Inflammatory macrophage treated with lipopolysaccharide for 4 hours (primary cell): ENCODE measurements at places on chromosomes 12 and 14.

- peak; percentile 25 for DNase-seq
These were observed at the start of gene AKT1 for GRCh38 chr14:104794993-104795780. Gene AKT1, minus strand, starts transcription at chr14:104795748. Its CDS starts 3,105 bp downstream, at chr14:104792643.

GRCh38 chr12:15530361-15530760 is 208.1 kb downstream of the PTPRO start:
- DNase-seq: no peak

DNA sequence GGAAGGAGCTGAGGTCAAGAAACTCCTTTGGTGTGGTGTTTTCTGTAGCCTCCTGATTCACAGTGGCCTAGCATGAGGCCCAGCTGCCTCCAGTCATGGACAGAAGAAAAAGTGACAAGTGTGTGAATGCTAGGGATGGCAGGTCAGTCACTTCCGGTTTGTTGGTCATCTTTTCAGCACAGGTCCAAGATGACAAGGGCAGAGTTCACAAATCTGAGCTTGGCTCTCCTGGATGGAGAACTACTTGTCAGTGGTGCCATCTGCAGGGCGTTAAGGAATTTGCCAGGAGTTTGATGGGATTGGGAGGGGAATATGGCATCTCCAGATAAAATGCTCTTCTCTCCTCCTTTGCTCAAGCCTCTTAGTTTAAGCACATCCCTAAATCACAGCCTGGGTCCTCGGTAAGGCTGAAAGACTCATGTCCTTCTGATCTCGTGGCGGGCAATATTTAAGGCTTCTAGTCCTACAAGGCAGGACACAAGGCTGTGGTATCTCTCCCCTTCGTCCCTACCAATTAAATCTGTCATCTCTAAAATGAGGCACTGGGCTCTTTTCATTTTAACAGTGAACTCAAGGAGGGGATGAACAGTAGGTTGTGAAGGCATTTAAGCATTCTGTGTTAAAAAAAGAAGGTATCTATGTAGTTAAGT is 10.0 kb downstream of the TUBA1B start:
- DNase-seq: peak; percentile 65

GRCh38 chr12:132351751-132352495 is 22.5 kb upstream of the GALNT9 start:
- no peak for DNase-seq

DNA sequence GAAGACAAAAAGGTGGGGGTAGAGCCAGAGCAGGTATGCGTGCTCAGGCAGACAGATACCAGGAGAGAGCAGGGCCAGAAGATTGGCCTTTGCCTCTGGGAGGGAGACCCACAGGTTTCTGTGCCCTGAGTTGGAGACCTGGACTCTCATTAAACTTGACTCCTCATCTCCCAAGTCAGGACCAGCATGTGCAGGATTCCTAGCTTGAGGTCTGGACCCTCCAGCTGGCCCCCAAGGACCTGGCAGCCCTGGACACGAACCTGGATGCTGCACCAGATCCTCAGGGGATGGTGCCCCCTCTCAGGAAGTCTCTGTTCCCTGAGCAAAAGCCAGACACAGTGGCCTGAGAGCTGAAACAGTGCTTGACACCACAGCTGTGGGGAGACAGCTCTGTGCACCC is 10.5 kb upstream of the KRT73 start:
- DNase-seq: no peak

DNA sequence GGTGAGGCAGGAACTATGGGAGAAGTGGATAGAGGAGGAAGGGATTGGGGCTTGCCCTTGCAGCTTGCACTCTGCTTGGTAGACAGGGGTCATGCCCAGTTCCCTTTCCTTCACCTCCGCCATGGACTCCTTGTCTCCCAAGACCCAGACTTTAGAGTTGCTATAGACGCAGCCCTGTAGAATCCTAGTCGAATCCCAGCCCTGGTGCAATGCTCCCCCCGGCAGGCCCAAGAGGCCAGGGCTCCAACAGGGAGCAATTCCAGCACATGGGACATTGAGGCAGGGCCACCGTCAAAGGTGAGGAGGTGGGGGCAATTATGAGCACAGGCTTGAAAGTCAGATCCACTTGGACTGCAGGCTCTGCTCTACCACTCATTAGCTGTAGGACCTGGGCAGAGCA is 29.5 kb upstream of the BCDIN3D start:
- DNase-seq: no peak

DNA sequence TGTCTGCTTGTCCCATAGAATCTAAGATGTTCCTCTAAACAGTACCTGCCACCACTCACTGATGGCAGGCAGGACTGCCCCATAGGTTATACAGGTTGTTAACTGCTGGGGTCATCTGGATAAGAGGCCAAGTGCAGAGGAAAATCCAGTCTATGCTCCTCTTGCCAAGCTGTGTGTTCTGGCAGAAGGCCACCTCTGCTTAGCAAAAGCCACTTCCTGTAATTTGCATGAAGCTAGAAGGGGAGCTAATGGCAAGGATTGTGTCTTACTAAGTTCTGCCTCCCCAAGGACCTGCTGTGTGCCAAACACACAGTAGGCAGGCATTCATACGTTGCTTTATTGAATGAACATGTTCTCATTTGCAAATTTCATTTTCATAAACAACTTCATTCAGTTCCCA is 445.4 kb downstream of the BCL11B start:
- no peak for DNase-seq

GRCh38 chr12:108694812-108695278 is 36.5 kb downstream of the CORO1C start:
- peak; percentile 43 for DNase-seq

GRCh38 chr14:71138448-71139293 is 231.4 kb downstream of the PCNX1 start:
- DNase-seq: peak; percentile 58
